ENCODE measurements at places on chromosomes 11 and 22.

DNA sequence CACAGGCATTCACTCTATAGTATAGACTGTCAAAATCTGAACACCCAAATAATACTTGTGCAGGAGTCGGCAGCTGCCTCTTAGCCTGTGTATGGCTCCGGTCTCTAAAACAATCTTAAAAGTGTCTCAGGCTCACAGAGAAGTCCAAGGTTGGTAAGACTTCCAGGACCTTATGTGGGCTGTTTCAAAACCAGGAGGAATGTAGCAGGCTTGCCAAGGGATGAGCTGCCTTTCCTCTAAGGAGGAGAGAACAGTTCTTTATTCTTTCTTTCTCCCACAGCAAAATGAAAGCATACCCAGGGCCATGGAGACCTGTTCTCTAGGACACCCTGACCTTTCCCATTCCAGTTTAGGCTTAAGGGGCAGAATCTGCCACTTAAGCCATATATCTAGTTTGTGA, 176.5 kb downstream of the TRPC6 start:
- DNase-seq = no peak

DNA sequence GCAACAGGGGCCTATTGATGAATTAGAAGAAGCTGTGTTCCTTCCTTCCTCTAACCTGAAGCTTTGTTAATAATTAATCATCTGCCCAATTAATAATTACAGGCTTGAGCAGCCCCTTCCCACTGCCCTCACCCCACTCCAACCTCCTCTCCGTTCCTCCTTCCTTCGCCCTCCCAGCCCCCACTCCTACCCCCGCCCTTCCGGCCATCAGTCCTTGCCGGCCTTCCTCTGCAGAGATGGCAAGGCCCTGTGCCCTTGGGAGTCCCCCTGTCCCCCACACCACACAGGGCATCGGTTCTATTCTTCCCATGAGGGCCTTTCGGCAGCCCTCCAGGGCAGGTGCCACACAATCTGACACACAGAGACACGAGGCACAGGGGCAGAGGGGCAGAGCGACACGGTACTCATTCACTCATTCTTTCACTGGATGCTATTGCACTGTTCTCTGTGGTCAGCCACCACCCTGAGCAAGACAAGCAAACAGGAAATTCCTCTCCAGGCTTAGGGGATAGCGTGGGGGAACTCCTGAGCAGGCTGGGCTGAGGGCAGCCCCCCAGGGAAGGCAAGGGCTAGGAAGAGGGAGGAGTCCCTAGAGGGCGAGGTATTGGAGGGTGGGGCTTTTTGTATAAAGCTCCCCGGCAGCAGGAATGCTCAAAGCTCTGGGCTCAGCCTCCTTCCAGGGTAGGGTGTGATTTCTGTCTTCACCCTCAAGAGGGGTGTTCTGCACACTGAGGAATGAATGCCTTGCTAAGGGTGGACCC, 14.7 kb downstream of the MGAT3 start:
- DNase-seq = no peak

- no peak for DNase-seq
These were observed 14.8 kb downstream of the CSF2RB start for GRCh38 chr22:36928196-36928595.

DNA sequence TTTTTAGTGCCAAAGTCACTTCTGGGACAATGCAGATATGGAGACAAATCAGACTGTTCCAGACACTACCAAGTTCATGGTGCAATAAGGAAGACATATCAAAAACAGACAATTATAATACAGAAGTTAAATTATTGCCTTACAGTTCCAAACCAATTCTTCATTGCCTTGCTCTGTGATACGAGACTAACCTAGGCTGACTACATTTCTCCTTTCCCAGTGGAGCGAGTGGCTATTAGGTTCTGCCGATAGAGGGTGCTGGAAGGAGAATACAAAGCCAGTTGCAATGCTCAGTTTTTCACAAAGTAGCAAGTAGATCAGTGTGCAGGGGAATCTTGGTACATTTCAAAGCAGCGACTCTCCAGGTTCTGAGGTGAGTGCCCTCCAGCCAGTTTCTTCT, 67.8 kb downstream of the FAM168A start:
- DNase-seq = no peak

DNA sequence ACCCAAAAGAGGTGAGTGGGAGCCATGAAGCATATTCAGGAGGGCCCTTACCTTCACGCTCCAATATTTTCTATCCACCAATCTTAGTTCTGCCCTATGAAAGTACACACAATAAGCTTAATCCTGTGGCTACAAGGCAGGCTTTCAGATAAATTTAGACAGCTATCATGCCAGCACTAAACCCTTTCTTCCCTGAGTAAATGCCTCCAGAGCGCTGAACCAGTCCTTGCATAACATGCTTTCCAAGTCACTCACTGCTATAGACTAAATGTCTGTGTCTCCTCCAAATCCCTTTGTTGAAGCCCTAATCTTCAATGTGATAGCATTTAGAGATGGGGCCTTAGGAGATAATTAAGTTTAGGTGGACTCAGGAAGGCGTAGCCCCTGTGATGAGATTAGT, 50.3 kb upstream of the FIBIN start:
- DNase-seq = no peak

- DNase-seq = no peak
These were observed 42.8 kb downstream of the GLYAT start for GRCh38 chr11:58688789-58689503.

DNA sequence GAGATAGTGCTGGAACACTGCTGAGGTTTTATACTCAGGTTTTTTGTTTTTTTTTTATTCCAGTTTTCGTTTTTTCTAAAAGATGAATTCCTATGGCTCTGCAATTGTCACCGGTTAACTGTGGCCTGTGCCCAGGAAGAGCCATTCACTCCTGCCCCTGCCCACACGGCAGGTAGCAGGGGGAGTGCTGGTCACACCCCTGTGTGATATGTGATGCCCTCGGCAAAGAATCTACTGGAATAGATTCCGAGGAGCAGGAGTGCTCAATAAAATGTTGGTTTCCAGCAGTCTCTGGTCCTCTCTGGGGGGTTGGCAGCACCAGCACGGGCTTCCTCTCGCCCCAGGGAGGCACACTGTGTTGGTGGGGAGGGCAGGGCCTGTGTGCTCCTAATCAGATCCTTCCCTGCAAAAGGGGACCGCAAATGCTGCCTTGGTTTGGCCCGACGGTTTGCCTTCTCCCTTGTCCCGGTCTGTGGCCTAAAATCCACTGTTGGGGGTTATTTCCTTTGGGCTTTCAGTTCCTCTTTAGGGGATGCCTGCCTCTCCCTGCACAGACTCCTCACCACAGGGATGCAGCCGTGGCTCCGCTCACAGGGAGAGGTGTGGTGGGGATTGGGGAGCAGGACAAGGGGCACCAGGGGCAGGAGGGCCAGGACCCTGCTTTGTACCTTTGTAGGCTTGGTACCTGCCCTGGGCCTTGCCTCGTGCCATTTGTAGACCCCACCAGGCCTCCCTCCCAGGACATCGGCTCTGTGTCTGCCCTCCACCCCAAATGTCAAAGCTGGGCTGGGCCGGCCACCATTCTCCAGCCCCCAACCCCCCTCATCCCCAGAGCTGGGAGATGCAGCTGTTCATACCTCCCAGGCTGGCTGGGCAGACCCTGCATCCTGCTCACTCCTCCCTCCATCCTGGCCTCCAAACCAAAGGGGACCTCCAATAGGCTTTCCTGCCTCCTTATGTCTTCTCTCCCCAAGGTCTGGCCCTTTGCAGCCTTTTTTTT, 13.5 kb downstream of the MCAT start:
- DNase-seq = no peak

DNA sequence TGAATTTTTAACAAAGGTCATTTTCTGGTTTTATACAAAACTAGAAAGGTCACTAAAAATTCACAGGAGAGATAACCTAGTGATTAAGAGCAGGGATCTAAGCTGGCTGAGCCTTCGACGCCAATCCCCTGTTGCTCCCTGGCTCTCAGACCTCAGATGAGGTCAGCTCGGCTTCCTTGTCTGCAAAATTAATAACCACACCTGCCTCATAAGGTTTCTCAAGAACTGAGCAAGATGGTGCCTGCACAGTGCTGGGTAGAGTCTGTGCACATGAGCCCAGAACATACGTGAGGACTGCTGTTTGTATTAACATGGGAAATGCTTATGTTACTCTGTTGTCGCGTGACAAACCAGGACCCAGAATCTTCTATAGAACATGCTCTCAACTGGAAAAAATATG, 24.4 kb upstream of the CD5 start:
- DNase-seq = no peak

DNA sequence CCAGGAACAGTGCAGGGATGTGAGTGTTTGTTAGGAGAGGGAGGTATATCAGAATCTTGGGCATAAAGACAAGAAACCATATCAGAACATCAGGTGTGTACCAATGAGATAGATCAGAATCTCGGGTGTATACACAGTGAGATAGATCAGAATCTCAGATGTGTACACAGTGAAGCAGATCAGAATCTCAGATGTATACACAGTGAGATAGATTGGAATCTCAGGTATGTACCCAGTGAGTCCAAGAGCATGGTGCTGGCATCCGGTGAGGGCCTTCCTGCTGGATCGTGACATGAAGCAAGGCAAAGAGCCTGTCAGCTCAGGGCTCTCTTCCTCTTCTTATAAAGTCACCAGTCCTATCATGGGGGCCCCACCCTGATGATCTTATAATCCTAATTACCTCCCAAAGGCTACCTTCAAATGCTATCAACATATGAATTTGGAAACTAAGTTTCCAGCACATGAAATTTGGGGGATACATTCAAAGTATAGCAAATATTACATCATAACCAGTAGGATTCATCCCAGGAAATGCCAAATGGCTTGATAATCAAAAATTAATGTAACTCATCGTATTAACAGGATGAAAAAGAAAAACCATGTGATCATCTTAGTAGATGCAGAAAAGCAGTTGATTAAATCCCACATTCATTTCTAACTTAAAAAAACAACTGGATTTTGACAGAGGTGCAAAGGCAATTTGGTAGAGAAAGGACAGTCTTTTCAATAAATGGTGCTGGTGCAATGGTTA, 28.6 kb downstream of the PPARA start:
- DNase-seq = no peak

DNA sequence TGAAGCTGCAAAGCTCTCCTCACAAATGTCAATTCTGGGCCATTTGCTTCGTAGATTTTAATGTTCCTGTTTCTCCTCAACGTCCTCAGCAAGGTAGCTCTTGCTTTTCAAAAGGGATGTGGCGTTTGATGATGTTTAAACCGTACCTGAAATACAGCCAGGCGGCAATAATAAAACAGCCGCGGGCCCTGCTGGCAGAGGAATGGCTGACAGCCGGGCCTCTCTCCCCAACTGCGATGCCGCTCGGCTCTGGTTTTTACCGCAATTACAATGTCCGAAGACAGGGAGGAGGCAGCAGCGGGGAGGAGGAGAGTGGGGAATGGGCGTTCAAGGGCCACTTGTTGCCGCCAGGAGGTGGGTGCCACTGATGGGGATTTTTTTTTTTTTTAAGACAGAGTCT, 27.5 kb downstream of the MACROD1 start:
- no peak for DNase-seq

GRCh38 chr22:30673136-30673535, 5.5 kb upstream of the DUSP18 start:
- DNase-seq = no peak
